D721Med (cell line): ENCODE measurements at places on chromosomes 11 and 22.

DNA sequence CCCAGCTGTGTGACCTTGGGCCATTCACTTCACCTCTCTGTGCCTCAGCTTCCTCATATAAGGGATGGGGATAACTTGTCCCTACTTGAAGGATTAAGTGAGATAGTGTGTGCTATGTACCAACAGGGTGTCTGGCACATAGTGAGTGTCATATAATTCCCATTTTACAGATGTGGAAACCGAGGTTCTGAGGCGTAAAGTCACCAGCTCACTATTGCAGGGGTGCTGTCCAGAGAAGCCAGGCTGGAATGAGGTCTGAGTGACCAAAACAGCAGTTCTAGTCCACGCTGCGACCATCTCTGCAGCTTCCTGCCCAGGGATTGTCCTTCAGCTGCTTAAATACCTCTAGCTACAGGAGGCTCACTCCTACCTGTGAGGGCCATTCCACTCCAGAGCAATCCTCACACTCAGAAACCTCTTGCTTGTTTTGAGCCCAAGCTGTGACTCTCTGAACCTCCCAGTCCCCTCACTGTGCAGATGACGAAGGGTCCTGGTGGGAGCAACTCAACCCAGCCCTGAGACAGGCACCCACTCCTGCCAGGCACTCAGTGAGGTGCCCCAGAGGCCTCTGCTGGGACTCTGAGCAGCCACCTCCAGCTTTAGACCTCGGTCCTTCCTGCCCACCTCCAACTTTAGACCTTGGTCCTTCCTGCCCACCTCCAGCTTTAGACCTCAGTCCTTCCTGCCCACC, 5.8 kb downstream of the MB start:
- no peak for DNase-seq

GRCh38 chr11:109249597-109249996, 172.4 kb upstream of the C11orf87 start:
- no peak for DNase-seq

- no peak for DNase-seq
Observed at GRCh38 chr11:134196756-134197155, 27.0 kb downstream of the NCAPD3 start.

- no peak for DNase-seq
Observed at GRCh38 chr11:10413268-10413667, 41.8 kb upstream of the AMPD3 start.

DNA sequence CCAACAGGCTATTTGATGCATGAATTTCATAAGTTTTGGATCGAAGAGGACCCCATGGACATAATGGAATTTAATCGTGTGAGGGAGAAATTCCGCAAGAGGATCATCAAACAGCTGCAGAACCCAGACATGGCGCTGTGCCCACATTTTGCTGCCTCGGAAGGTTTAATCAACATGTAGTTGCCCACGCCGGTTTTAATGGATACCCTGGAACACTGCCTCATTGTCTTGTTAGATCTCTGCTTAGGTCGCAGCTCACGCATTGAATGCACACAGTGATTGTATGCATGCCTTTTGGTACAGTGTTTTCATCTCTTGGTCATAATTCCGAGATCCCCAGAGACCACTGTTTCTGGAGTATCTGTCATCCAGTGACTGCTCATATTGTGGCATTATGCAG, 46.8 kb downstream of the SLN start:
- DNase-seq, result no peak

GRCh38 chr11:8099291-8099899, 18.4 kb downstream of the TUB start:
- DNase-seq, result no peak

GRCh38 chr11:10797001-10797400, 11.7 kb downstream of the EIF4G2 start:
- DNase-seq, result no peak

GRCh38 chr11:108966206-108966605, 301.3 kb downstream of the DDX10 start:
- no peak for DNase-seq

GRCh38 chr11:3132271-3132781, 32.8 kb downstream of the OSBPL5 start:
- DNase-seq, result no peak
